Heart right ventricle (tissue), 16 donors: ENCODE measurements at places on chromosomes 16 and 17. TPM values are rescaled to one million over a fixed set of nuclear protein-coding genes. Genes with fewer than 3 reads are reported as not detected.

DNA sequence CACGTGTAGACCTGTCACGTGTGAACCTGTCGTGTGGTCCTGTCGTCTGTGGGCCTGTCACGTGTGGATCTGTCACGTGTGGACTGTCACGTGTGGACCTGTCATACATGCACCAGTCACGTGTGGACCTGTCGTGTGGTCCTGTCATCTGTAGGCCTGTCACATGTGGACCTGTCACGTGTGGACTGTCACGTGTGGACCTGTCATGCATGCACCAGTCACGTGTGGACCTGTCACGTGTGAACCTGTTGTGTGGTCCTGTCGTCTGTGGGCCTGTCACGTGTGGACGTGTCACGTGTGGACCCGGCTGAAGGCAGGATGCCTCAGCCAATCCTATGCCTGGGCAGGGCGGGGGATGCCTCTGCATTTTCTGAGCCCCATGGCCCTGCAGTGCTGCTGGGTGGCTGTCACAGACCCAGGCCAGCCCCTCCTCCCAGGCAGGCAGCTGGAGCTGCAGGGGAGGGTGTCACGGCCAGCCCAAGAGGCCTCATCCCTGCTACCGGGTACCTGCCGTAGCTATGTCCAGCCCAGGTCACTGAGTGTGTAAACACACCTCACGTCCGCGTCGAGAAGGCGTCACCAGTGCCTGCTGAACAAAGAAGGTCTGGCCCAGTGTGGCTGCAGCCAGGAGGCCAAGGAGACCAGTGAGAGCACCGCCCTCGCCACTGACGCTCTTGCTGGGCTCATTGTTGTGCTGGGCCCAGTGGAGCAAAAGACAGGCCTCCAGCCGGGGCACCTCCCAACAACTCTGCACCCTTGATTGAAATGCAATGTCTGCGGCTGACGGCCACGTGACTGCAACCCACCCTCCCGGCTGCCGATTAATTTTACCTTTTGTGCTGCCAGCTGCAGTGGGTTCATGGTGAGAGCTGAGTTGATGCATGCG is 18.6 kb upstream of the ACSF3 start:
- no peak for DNase-seq

- no peak for DNase-seq
These were observed 114.1 kb downstream of the NOG start for GRCh38 chr17:56707312-56708219.

- peak; percentile 93 for DNase-seq
These were observed 10.3 kb upstream of the TVP23A start for GRCh38 chr16:10828851-10829366.

DNA sequence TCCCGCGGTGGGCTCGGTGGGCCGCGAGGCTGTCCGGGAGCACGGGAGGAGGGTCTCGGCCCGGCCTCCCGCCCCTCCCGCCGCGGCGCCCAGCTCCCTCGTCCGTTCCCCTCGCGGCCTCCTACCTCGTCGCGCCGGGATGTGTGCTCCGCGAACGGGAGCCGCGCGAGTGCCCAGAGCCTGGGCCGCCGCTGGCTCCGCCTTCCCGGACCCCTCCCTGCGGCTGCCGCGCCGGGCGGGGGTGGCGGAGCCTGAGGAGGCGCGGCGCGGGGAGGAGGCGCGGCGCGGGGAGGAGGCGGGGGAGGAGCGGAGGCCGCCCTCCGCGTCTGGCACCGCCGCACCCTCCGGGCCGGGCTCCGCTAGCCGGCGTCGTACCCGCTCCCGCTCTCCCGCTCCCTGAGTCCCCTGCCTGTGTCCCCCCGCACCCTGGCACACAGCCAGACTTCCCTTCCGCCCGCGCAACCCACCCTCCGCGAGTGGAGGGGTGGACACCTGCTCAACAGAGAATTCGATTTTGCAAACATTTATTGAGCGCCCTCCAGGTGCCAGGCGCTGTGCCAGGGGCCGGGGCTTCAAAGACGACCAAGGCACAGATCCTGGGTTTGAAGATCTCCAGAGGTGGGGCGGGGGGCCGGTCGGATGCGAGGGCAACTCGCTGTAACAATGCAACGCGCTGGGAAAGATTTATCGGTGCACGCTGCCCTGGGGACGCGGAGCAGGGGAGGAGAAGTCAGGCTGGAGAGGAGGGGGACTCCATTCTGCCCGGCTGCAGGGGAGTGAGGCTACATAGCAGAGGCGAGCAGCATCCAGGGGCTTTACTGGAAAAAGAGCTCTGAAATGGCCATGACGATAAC is at the start of gene MPP3:
Gene MPP3 (minus strand): TSS at position 171 of the 854 bp plus-strand sequence. CDS start 1,240 bp downstream, outside the sequence.
- peak; percentile 58 for DNase-seq

- no peak for DNase-seq
These were observed 2.9 kb upstream of the P4HB start for GRCh38 chr17:81863123-81863675.

Gene ERN2
- polyA plus RNA-seq, result not detected

- DNase-seq, result no peak
These were observed 503 bp downstream of the C16orf54 start for GRCh38 chr16:29745121-29745852.

DNA sequence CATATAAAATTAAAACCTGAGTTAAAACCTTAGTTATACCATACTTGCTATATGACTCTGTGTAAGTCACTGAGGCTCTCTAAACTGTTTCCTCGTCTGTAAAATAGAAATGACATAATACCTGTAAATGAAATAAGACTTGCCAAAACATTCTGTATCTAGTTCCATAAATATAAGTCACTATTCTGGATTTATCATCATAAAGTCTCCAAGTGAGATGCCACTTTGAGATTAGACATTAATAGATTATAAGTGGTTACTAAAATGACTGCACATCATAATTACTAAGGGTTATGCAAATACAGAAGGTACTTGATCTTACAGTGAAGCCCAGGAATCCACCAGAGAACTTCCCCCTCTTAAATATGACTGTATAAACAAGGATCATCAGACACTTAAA is 12.0 kb upstream of the BRIP1 start:
- no peak for DNase-seq

Gene PSMB3
- polyA plus RNA-seq, result 379 TPM

DNA sequence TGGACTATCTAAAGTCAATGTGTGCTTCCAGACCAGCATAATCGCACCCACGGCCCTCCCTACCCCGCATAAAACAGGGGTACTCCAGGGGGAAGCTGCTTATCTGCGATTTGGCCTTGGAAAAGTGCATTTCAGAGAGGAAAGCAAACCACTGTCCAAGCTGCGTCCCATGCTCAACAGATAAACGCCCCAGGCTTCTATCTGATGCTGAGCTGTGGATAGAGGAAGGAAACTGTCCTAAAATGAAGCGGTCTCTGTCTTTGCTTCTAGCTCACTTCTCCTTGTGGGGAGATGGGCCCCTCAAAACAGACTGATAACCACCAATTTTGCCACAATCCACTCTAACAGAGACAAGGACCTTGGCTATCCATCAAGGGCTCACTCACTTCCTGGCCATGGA is 160.5 kb upstream of the TNRC6C start:
- no peak for DNase-seq

GRCh38 chr16:11139326-11140097 is 116.5 kb downstream of the SOCS1 start:
- DNase-seq, result no peak

Gene FAM83G
- polyA plus RNA-seq, result 1.1 TPM

Gene KRT23
- not detected for polyA plus RNA-seq

Gene CLEC3A
- not detected for polyA plus RNA-seq

GRCh38 chr17:42866216-42866615 is 15.2 kb downstream of the AOC3 start:
- no peak for DNase-seq

DNA sequence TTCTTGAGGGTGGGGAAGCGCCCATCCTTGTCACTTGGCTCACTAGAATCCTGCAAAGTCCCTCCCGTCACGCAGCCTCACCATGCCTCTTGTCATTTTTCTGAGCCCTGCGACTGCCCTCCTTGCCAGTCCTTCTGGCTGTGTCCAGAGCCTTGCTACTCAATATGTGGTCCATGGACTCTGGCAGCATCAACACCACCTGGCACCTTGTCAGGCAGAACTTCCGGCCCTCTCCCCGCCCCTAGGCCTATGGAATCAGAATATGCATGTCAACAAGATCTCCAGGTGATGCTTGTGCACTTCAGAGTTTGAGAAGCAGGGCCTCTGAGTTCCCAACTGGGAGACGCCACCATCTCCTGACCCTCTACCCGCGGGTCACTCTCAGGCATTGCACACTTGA is 12.1 kb downstream of the PIMREG start:
- no peak for DNase-seq

- no peak for DNase-seq
These were observed 180.0 kb downstream of the BCAS3 start for GRCh38 chr17:60857556-60858080.

Gene SERPINF2
- polyA plus RNA-seq, result 2.0 TPM

DNA sequence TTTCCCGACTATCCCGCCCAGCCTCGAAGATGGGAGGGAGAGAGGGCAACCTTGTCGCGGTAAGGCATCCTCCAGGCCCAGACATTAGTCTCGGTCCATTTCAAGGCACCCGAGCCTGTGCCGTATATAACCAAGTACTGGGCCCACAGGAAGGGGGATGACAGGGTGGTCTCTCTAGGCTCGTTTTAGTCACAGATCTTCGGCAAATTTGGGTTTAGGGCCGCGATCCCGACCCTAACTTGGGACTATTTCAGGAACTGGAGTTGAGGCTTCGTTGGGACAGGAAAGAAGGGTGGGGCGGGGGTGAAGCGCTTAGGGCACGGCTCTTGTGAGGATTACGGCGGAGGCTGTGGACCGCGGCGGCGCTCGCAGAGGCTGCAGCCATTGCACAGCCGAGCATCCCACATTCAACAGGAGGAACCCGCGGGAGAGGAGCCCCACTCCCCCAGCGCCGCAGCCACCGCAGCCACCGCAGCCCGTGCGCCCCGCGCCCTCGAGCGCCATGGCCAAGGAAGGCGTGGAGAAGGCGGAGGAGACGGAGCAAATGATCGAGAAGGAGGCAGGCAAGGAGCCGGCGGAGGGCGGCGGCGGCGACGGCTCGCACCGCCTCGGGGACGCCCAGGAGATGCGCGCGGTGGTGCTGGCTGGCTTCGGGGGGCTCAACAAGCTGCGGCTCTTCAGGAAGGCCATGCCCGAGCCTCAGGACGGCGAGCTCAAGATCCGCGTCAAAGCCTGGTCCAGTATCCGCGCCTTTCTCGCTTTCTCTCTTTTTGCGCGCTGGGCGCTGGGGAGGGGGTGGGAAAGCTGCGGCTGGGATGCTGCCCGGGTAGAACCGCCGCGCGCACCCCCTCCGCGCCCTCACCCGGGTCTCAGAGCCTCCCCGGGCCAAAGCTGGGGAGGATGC is at the start of gene VAT1L:
Gene VAT1L (plus strand): TSS at position 384 of the 904 bp plus-strand sequence. CDS start 119 bp downstream, at position 503.
- DNase-seq, result peak; percentile 23

DNA sequence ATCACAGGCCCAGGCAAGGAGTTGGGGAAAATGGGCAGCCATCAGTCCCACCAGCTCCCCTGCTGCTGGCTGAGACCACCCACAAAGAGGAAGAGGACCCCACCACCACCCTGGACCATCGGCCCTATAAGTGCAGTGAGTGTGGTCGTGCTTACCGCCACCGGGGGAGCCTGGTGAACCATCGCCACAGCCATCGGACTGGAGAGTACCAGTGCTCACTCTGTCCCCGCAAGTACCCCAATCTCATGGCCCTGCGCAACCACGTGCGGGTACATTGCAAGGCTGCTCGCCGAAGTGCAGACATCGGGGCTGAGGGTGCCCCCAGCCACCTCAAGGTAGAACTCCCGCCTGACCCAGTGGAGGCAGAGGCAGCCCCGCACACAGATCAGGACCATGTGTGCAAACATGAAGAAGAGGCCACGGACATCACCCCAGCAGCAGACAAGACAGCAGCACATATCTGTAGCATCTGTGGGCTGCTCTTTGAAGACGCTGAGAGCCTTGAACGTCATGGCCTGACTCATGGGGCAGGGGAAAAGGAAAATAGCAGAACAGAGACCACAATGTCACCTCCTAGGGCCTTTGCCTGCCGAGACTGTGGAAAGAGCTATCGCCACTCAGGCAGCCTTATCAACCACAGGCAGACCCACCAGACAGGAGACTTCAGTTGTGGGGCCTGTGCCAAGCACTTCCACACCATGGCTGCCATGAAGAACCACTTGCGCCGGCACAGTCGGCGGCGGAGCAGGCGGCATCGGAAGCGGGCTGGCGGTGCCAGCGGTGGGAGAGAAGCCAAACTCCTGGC is 3.6 kb downstream of the ZNF646 start:
- no peak for DNase-seq

Gene ARHGDIG
- 10.7 TPM for polyA plus RNA-seq

DNA sequence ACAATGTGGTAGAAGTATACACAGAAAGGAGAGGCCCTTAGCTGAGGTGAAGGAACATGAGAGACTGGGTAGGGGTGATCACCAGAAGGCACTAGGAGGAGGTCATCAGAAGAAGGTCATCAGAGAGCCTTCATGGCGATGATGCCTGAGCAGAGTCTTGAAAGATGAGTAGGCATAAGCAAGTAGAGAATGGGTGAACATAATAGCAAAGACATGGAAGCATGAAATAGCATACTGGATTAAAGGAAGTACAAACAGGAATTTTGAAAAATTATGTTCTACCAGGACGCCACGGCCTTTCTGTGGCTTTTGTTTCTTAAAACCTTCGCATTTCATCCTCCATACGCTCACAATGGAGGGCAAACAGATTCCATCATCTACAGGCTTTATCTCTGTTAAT is 2.9 kb downstream of the IKZF3 start:
- DNase-seq, result no peak

GRCh38 chr17:59355030-59355701 is 23.7 kb downstream of the YPEL2 start:
- no peak for DNase-seq

- no peak for DNase-seq
These were observed 27.4 kb upstream of the CCL2 start for GRCh38 chr17:34227707-34228106.

DNA sequence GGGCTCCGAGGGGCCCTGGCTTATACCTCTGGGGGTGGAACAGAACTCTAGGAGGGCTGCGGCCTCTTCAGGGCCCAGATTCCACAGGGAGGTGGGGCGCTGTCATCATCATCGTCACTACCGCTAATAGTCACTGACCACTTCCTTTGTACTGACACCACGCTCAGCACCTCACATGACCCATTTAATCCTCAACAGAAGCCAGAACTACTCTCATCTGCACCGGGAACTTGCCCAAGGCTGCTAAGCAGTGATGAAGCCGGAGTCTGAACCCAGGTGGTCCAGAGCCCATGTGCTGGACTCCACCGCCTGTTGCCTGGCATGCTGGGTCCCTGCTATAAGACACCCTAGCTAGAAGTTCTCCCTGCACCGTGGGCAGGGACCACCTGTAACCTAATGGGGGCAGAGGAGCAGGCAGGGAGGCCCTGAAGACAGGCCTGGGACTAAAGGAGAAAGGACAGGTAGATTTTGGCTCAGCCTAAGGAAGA is 12.0 kb downstream of the UNC13D start:
- DNase-seq, result no peak

Gene APRT
- polyA plus RNA-seq, result 68.4 TPM

GRCh38 chr17:13518261-13519000 is 83.3 kb downstream of the HS3ST3A1 start:
- no peak for DNase-seq

Gene ANKRD13B
- 6.2 TPM for polyA plus RNA-seq

DNA sequence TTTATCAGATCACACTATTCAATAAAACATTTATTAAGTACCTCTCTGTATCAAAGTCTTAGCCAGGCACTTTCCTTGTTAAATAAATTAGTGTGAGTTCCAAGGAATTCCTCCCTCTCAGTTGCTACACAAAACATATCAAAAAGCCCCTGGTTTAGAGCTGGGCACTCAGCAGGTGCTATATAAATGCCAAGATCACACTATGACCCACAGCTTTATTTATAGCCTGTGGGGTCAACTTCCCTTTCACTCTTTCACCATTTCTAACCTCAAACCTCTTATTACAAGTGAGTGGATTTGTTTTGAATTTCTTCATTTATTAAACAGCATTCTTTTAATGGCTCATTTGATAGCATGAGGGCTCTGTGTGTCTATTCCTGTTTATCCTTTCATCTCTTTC is 112.6 kb upstream of the MPHOSPH6 start:
- no peak for DNase-seq
